Bone marrow (tissue), 2 donors: ENCODE measurements at places on chromosomes 5 and 9.

GRCh38 chr9:90128587-90129190, 513.9 kb downstream of the DIRAS2 start:
- DNase-seq = no peak

DNA sequence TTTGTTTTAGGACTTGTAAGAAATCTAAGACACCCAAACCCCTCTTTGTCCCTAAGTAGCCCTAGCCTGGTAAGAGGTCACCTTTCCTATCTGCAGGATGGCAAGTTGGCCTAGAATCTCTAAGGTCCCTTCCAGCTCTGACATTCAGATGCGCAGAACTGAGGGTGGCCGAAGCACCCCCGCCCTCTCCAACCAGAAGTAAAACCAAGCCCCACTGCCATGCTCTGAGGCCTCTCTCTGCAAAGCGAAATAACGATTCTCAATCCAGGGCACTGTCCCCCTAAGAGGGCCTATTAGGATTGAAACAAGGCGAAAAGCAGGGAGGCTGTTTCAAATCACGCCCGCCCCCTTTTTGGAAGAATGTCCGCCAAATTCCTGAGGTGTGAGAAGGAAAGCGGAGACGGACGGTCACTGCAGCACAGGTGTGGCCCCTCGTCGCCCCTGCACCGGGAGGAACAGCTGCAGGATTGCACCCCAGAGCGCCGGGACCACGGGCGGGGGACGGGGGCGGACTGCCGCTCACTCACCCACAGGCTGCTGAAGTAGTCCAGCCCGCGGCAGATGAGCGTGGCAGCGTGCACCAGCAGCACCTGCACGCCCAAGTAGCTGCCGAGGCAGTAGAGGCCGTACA, 824 bp downstream of the TMEM245 start:
- no peak for DNase-seq

GRCh38 chr5:178839319-178839704, 20.4 kb upstream of the ZNF354B start:
- no peak for DNase-seq

- no peak for DNase-seq
These were observed 429.4 kb downstream of the PIK3R1 start for GRCh38 chr5:68644971-68645370.

DNA sequence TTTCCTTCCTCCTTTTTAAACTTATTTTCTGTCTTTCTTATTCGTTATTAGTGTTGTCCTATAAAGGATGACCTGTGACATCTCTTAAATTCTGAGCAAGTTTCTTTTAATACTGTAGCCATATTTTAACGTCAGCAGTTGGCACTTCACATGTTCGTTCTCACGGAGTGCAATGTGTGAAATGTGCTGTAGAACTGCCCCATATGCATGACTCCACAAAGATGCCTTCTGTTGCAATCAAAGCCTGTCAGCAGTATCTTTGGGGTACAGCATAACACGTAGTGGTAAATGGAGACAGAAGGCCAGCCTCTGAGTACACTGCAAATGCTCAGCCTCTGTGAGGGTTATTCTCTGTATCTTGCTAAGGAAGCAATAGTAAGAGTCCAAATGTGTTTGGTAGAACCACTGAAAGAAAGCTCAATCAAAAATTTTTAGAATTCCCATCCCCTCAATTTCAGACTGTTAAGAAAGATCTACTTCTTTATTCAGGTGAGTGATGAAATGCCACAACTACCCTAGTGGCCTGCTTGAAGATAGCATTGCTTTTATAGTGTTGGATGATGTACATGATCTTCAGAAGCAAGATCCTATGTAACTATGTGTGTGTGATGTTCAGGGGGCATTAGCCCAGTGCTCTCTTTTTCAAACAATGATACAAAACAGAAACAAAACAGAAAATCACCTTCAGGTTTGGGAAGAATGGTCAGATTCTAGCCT, 277.7 kb downstream of the TMEM167A start:
- DNase-seq = no peak

DNA sequence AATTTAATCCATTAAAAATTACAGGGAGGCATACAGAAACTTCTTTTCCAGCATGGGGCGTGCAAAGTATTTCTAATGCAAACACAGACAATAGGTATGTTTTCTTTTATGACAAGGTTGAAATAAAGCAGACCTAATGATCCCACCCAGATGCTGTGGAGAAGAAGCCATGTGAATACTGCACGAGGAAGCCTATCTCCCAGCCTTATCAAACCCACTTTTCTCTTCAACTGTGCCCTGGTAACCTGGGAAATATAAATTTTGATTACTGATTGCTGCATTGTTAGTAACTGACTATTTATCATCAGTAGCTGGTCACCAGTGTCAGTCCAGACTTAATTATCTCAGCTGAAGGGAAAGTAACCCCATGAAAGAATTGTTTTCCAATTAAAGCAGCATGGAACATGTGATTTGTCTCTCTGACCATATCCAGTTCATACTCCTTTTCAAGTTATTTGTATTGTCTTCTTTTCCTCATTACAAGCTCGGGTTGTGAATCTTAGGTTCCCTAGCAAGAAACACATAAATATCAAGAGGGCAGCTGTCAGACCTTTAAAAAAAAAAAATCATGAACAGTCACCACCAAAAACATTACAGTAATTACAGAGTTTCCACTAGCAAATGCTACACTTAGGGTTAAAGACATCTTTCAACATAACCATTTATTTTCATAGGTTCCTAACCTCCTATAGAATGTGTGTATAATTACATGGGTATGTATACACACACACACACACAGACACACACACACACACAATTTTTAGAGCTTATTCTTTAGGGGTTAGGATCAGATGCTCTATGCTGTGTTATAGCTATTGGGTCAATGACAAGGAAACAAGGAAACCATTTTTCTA, 50.3 kb downstream of the SEMA6A start:
- no peak for DNase-seq

DNA sequence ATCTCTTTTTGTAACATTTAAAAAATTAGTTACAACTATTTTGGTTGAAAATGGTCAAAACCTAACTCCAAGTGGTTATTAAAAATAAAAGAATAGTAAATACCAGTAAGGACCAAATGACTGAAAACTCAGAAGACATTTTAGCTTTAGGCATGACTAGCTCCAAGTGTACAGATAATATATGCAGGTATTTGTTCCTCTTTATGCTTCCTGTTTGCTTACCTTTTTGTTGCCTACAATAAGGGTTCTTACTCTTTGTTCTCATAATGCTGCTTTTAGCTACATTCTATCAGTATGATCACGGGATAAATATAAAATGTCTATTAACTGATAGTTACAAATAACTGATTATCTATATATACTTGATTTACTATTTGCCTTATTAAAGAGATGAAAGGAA, 259.6 kb downstream of the CDH12 start:
- no peak for DNase-seq

- DNase-seq = no peak
These were observed 1138.2 kb downstream of the TAF11L14 start for GRCh38 chr5:18772475-18772874.

- DNase-seq = no peak
These were observed 297.6 kb downstream of the MAN2A1 start for GRCh38 chr5:109987355-109987754.

- no peak for DNase-seq
These were observed 102.5 kb downstream of the CAMSAP1 start for GRCh38 chr9:135804581-135805421.

DNA sequence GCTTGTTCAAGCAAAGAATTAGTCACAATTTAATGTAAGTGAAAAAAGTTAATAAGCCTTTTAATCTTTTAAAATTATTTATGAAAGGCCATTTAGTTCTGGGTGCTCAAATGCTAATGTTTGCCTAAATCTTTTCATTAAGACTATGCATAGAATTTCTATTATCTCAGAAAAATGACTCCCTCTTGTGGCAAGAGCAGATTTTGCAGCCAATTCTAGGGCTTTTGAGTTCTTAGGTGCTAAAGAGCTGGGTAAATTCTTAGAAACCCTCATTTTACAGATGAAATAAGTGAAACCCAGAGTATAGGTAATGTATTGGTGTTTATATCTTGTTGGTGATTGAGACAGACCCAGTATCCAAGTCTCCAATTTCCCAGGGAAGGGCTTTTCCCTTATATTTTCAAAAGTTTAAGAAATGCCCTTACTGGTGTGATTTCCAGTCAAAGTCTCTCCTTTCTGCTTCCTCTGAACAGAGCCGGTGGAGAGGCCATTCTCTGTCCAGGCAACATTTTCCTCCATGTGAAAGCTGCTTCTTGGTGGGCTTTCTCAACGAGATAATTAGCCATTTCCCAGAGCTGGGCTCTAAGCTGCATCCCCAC, 24.1 kb upstream of the PCSK5 start:
- DNase-seq = no peak

DNA sequence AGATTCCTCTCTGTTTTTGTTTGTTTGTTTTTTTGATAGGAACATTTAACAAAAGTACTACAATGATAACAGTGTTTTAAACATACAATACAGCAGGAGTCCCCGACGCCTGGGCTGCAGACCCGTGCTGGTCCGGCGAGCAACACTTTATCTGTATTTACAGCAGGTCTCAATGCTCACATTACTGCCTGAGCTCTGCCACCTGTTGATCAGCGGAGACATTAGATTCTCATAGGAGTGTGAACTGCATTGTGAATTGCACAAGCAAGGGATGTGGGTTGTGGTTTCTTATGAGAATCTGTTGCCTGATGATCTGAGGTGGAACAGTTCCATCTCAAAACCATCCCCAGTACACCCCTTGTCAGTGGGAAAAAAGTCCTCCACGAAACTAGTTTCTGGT, 1068.5 kb upstream of the CDH10 start:
- no peak for DNase-seq

DNA sequence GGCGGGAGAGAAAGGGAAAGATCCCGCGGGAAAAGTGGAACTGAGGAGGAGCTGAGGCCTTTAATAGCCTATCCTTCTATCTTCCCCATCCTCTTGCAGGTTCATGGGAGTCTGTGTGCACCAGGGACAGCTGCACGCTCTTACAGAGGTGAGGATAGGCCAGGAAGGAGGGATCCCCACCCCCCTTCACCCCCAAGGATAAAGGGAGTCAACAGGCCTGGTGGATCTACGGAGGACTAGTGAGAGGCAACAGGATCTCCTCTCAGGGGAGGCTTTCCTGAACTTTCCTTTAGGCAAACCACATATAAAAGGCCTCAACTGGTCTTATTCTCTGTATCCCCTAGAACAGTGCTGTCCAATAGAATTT, 1.1 kb downstream of the TESK1 start:
- no peak for DNase-seq

DNA sequence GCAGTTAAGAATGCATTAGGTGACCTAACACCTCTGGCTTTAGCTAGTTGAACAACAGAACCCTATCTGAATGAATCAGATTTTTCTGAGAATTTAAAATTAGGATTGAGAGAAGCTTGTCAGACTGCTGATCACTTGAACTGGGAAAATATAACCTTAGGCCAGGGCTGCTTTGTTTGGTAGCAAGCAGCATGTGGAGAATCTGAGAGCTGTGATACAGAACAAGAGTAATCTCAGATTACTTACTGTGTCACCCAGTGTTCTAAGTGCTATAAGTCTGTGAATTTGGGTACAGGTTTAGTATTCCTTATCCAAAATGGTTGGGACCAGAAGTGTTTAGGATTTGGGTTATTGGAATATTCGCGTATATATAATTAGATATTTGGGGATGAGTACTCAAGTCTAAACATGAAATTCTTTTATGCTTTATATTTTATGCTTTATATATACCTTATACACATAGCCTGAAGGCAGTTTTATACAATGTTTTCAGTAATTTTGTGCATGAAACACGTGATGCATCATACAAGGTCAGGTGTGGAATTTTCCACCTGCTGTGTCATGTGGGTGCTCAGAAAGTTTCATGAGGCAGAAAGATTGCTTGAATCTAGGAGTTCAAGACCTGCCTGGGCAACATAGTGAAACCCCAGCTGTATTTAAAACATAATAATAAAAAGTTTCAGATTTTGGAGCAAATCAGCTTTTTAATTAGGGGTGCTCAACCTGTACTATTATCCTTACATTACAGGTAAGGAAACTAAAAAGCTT, 8.3 kb upstream of the CHD1 start:
- no peak for DNase-seq

DNA sequence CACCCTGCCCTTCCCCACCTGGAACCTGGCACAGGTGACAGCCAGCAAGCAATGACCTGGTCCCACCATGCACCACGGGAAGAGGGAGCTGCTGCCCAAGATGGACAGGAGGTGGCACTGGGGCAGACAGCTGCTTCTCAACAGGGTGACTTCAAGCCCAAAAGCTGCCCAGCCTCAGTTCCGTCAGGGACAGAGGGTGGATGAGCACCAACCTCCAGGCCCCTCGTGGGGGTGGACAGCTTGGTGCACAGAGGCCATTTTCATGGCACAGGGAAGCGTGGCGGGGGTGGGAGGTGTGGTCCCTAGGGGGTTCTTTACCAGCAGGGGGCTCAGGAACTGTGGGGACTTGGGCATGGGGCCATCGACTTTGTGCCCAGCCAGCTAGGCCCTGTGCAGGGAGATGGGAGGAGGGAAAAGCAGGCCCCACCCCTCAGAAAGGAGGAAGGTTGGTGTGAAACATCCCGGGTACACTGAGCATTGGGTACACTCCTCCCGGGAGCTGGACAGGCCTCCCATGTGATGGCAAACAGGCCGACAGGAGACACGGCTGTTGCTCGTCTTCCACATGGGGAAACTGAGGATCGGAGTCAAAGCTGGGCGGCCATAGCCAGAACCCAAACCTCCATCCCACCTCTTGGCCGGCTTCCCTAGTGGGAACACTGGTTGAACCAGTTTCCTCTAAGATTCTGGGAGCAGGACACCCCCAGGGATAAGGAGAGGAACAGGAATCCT, 1.9 kb downstream of the CEL start:
- no peak for DNase-seq

DNA sequence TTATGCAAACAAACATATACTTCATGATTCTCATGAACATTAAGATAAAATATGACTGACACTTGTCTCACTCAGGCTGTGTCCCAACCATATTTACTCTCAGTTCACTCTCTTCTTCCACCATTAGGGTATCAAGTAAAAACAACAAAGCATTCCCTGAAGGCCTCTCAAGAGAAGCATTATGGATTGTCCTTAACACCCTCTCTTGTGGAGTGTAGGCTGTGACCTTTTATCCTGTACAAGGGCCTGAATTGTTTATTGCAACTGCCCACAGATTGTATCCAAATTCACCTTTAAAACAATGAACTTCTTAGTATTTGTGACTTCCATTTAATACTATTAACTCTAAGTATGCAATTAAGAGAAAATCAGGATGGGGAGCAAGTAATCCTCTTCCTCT, 78.1 kb downstream of the RICTOR start:
- no peak for DNase-seq

DNA sequence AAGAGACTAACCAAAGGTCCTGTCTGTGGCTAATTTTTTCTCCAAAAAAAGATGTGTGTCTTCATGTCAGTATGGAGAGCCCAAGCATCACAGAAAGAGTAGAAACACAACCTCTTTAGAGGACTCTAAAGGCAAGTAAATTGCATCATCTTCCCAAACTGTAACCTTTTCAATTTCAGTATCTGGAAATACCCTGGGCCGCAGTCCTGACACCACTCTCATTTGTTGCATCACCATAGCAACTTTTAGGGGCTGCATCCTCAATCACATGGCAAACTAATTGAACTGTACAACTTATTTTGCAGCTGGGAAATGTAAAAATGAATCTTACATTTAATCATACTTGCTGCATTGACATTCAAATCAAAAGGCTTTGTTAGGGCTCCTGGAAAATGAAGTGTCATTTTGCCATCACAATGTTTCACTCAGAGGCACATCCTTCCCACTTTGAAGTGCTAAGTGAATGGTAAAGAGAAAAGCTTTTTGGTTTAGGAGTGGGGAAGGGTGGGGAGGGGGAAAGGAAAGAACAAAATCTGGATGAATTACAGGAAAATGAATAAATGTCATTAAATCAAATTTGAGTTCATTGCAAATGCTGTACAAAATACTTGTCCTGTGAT, 60.6 kb upstream of the GRIA1 start:
- no peak for DNase-seq
